ENCODE measurements at places on chromosomes 16 and 17.

DNA sequence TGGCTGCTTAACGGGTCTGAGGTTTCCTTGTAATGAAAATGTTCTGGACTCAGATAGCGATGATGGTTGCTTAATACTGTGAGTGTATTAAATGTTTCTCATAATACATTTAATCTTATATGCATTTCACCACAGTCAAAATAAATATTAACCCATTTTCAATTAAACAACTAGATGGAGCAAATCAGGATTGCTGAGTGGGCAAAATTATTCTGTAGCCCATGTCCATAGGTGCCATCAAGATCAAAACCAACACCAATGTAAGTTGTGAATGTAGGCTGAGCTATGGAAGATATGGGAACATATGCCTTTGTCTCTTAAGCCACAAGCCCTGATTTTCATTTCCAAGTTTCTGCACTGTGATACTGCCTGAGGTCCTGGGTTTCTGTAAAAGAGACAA is 572.6 kb upstream of the EEF2KMT start:
- no peak for DNase-seq

GRCh38 chr16:53863861-53864260 is 159.9 kb downstream of the FTO start:
- DNase-seq, result no peak

DNA sequence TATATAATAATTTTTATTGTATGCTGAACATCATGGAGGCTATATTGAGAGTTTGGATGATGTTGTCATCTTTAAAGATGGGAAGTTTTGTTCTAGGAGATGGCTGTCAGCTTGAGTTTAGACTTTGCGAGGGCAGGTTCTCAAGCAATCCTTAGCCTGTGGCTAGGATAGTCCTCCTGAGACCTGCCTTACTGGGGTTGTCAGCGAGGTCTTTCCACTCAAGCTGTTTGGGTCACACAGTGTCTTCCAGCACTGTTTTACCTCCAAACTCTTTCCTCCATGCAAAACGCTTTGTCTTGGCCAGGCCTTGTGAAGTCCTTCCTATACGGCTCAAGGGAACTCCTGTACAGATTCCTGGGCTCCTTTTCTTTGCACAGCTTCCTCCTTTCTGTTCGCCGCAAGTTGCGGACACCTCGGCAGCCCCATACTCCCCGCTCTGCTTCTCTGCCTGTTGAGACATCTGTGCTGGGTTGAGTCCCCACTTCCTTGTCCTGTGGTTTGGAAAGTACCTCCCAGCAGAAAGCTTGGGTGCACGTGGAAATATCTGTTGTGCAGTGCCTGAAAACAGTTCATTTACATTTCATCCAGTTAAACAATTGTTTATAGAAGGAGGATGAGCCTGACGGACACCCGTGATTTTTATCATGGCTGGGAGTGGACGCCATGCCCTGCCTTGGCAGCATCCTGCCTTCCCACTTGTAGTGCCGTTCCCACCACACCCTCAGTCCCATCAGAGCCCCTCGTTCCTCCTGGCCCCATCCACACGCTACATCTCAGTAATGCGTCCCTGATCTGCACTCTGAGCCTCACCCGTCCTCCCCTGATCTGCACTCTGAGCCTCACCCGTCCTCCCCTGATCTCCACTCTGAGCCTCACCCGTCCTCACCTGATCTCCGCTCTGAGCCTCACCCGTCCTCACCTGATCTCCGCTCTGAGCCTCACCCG is 55.0 kb upstream of the CBFA2T3 start:
- DNase-seq, result no peak

DNA sequence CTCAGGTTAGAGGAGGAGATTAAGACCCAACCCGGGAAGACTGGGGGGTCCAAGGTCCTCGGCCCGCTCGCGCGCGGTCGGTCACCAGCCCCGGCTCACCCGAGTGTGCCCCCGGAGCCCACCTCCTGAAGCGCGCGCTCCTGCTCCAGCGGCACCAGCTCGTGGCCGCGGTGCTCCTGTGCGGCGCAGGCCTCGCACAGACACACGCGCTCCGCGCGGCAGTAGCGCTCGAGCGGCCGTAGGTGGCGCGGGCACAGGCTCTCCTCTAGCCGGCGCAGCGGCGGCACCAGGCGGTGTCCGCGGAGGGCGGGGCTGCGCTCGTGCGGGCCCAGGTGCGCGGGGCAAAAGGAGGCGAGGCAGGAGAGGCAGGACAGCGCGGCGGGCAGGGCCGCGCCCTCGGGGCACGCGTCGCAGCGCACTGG is 618 bp downstream of the TRIM47 start:
- peak; percentile 64 for DNase-seq

DNA sequence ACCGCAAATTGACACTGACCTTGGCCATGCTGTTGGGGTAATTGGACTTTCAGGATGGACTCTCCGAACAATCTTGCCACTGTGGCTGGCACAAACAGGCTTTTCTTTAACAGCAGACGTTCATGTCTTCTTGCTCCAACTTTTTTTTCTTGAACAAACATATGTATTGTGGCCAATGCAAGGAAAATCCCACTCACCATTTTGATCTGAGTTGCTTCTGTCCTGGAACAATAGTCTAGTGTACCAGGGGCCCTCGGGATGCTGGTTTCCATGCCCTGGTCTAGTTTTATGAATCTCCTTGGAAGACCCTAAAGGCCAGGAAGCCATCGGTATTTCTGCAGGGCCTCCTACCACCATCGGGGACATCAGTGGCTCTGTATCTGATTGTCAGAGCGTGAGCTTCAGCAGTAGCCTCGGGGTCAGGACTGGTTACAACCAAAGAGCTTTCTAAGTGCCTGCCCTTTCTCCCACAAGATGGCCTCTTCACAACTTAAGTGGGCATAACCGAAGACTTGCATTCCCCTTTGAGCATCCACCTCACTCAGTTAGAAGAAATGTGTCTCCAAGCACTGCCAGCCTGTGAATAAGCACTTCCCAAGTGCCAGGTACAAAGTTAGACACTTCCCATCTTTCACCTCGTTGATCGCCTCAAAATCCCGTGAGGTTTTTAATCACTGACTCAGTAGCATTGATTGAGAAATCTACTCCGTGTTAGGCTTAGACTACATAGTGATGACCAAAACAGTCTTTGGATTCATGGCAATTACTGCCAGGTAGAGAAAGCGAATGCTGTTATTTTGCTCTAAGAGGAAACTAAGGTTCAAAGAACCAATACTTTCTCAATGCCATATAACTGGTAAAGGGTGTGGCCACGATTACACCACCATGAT is 87.0 kb upstream of the TBX2 start:
- DNase-seq, result no peak

- DNase-seq, result no peak
Observed at GRCh38 chr17:6011206-6011605, 59.0 kb upstream of the WSCD1 start.

DNA sequence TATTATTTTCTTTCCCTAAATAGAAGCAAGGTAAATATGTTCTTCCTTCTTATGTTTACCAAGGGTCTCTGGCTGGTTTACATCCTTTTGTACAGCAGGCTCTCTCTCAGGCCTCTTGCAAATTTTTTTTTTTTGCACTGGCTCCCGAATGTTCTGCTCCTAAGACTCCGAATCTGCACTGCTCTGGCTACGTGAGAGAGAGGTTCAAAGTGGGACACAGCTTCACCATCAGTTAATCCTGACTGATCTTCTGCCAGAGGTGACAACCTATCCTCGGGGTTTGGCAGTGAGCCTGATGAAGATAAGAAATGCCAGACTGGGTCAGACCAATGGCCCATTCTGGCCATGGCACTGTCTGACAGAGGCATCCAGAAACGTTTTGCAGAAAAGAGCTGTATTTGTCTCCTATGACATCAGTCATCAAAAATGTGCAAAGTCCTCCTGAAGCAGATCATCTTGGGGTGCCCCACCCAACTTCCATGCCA is 136.9 kb downstream of the GRIN2A start:
- no peak for DNase-seq

- no peak for DNase-seq
Observed at GRCh38 chr16:87098361-87098760, 218.8 kb downstream of the C16orf95 start.

- DNase-seq, result no peak
Observed at GRCh38 chr17:74852237-74853047, 7.2 kb downstream of the GRIN2C start.

DNA sequence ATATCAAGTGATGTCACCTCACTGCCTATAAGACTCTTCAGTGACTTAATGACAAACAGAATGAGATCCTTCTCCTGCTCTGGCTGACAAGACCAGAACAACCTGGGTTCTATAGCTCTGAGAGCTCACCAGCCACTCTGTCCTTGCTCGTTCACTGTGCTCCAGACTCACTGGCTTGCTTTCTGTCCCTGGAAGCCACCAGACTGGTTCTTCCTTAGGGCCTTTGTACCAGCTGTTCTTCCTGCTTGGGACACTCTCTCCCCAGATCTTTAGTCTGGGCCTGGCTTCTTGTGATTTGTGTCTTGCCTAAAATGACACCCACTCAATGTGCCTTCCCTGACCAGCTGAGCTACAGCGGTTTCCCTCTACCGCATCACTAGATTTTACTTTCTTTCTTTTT is 76.1 kb downstream of the FTO start:
- DNase-seq, result no peak

DNA sequence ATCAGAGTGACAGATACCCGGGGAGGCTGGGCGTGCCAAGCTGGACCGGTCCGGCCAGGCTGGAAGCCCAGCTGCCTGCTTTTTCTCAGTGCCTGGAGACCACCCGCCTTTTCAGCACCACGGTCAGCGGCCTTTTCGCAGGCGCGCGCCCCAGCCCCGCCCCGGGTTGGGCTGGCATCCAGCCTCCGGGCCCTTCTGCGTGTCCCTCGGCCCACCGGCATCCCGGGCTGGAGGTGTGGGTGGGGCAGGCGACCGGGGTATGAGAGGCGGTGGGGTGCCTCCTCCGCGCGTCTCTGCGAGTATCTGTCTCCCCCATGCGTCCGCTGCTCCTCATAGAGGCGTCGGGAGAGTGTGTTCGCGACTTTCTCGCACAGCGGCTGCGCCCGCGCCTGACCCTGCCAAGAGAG is 102.5 kb downstream of the MRM1 start:
- peak; percentile 28 for DNase-seq

GRCh38 chr16:11550791-11551498 is 35.8 kb downstream of the LITAF start:
- DNase-seq, result no peak

GRCh38 chr17:45001310-45001709 is 33.2 kb upstream of the C1QL1 start:
- no peak for DNase-seq

GRCh38 chr17:43140396-43141332 is 15.5 kb upstream of the BRCA1 start:
- no peak for DNase-seq

DNA sequence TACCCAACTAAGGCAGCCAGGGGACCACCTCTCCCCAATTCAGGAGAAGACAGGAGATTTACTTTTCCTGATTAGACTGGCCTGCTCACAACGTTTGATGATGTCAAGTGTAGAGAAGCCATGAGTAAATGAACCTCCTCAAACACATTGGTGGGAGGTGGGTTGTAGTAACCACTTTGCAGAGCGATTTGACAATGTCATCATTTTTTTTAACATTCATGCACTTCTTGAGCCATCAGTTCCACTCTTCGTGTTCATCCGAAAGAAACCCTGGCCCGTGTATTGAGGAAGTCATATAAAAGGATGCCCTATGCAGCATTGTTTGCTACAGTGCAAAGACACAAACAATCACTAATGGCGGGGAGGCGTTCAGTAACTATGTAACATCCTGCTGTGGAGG is 5.5 kb upstream of the KRT19 start:
- DNase-seq, result no peak

DNA sequence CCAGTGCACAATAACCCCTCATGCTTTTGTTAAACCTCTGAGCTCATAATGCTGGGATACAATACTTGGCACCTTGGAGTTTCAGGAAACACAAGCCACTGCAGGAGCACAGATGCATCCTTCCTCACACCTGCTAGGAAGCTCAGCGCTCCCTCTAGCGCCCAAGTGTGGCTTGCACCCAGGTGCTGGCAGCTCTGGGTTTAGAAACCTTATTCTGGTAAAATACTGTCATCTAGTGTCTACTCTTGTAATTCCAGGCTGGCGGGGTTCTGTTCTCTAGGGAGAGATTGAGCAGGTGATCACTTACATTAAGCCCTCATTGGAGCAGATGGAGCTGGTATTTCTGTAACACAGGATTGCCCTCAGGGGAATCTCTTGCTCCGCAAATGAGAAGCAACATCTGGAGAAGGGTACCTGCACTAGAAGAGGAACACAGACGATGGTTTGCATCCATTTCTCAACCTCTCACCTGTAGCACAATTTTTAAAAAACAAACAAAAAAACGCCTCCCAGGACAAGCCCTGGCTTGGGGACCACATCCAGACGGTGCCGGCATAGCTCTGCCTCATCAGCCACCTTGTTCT is 1.5 kb downstream of the CCL1 start:
- peak; percentile 92 for DNase-seq

- no peak for DNase-seq
Observed at GRCh38 chr16:84314373-84314772, 19.7 kb downstream of the WFDC1 start.

- no peak for DNase-seq
Observed at GRCh38 chr16:14205666-14206065, 134.5 kb downstream of the MRTFB start.

- peak; percentile 75 for DNase-seq
Observed at GRCh38 chr16:57736419-57737351, 1.1 kb downstream of the KATNB1 start.

DNA sequence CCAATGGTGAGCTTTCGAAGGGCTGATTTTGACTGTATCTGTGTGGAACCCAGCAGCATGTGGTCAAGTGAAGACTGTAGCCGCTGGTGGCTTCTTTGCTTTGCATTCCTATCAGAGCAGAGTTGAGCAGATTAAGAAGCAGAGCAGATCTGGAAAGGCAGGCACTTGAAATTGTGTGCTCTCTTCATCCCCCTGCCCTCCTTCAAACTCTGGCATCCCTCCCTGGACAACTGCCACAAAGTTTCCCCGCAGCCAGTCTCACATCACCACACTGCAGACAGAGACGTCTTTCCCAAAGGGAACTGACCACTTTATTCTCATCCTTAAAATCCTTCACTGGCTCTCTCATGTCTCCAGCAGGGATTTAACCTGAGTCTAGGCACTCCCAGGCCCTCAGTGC is 237.1 kb upstream of the DYNLRB2 start:
- no peak for DNase-seq

DNA sequence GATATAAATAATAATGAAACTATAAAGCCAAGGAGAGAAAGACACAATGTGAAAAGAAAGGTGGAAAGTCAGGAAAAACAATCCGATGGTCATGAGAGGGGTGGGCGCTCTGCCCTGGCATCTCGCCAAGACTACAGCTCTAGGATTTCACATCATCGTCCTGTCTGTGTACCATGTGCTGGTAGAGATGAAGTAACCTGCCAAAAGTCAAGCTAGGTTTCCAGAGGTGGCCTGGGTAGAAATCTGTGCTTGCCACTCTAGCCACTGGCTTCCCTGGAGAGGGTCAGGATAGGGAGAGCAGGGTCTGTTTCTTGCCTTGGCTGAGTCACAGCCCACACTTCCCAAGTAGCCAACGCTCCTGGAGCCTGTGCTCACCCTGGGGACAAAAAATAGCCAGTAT is 31.0 kb upstream of the TRAP1 start:
- DNase-seq, result no peak

DNA sequence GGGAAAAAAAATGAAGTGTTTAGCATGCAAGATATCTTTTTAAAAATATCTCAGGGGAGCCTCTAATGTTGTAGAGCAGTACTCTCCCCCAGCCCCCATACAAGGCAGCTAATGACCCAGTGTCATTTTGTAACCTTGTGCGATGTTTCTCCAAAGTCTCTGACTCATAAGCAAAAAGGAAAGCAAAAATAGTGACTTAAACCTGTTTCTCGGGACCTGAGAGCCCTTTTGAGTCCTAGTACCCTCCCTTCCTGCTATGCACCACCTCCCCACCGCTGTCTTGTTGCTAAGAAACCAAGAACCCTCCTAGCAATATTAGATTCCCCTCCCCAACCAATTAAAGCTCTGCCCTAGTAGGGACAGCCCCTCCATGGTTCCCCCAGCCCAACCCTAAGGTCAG is 2.8 kb downstream of the MYCBPAP start:
- DNase-seq, result peak; percentile 15
